GM03348 (cell line): ENCODE measurements at places on chromosomes 7 and 10.

- DNase-seq, result no peak
Observed at GRCh38 chr7:127844165-127844564, 187.1 kb downstream of the LRRC4 start.

DNA sequence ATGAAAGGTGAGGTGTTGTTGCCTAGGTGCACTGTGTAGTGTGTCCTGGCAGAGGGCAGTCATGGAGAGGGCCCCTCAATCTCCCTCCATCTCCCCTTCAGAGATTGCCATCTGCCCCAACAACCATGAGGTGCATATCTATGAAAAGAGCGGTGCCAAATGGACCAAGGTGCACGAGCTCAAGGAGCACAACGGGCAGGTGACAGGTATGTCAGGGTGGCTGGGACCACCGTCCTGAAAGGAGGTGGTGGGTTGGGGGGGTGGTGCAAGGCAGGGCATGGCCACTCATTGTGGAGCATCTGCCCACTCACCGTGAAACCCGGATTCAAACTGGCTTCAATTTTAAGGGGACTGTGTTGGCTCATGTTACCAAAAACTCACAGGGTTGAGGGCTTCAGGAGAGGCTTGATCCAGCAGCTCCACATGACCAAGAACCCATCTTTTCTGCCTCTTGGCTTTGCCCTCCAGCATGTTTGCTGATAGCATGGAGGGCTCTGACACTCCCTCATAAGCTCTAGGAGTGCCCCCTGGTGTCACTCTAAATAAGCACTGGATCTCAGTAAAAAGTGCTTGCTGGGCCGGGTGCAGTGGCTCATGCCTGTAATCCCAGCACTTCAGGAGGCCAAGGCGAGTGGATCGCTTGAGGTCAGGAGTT is 12.2 kb downstream of the ARPC1B start:
- no peak for DNase-seq

DNA sequence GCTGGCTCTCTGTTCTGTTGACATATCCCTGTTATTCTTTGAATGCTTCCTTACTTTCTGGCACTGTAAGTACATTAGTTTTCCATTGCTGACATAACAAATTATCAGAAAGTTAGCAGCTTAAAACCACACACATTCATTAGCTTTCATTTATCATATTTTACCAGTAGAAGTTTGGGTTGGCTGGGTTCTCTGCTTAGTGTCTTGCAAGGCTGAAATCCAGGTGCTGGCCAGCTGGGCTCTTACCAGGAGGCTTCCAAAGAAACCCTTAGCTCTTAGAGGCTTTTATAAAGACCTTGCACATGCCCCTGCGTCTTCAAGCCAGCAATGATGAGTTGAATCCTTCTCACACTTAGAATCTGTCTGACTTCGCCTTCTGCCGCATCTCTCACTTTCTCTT is 160.6 kb downstream of the MLLT10 start:
- no peak for DNase-seq

DNA sequence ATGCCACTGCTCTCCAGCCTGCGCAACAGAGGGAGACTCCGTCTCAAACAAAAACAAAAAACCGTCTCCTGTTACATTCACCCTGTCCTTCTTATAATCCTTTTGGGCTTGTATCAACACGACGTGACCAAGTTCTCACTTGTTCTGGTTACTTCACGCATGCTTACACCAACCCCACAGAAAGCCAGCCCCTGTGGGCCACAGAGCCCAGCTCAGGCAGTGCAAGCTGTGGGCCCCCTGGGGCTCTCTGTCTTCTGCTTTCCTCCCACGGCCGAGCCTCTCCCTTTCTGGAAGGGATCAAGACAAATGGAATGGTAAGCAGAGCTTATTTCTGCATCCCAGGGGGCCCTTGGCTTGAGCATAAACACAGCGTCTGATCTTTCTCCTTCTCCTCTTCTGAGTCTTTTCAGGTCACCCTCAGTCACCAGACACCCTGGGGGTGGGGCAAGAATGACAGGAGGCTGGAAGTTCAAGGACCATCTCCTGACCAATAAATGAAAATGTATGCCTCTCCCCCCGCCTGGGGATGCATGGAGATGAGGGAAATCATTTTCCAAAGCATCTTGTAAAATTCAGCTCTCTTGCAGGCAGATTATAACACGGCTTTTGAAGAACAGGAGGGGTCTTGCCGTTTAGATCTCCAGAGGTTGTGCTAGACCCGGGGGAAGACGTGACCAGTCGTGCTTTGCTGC is 19.0 kb upstream of the TRIM56 start:
- peak; percentile 4 for DNase-seq

DNA sequence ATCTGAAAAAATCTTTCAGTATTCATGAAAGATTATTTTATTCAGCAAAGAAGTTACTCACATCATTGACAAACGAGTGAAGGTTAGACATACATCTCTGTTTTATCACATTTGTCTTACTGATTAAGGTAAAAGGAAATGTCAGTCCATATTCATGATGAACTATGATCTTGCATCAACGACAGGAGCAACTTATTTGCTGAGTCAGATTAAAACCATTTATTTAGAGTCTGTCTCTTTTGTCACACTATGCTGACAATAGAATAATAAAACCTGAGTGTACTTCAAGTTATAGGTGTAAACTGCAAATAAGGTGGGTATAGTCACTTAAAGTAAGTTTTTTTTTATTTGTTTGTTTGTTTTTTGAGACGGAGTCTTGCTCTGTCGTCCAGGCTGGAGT is 216.5 kb upstream of the SEMA3C start:
- no peak for DNase-seq

- no peak for DNase-seq
Observed at GRCh38 chr10:30134171-30134945, 75.0 kb upstream of the JCAD start.

- DNase-seq, result no peak
Observed at GRCh38 chr7:150663802-150664494, 21.6 kb upstream of the GIMAP2 start.
